ENCODE measurements at places on chromosomes 5 and 9.

GRCh38 chr5:4212981-4213819 is 617.6 kb downstream of the IRX1 start:
- no peak for DNase-seq

DNA sequence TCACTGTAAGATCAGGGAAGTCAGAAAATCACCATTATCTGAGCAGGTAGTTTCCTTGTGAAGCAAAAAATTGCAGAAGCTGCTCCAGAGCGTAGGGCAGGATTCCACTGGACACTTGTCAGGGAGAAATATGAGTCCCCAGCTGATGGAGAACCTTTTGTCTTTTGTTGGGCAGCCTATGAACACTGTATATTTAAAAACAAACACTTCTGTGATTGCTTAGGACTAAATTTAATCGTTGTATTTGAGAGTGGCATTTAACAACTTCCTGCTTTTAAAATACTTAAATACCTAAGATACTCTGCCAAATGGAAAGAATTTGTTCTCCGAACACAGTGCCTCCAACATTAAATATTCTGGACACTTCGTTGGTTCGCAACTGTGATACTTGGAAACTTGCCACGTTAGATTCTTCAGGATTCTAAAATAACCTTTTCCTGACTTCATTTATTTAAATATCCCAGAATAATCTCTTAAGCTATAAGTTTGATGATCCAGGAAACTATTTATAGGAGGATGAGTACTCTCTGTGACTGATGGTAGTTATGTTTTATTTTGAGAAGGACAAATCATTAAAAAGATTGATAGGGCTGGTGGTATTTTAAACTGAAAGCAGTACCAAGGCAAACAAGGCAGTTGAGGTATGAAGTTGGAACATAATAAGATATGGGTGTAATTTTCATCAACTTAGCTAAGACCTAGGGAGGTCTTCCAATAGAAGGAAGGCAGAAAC is 2.7 kb upstream of the HSPA4 start:
- peak; percentile 48 for DNase-seq

DNA sequence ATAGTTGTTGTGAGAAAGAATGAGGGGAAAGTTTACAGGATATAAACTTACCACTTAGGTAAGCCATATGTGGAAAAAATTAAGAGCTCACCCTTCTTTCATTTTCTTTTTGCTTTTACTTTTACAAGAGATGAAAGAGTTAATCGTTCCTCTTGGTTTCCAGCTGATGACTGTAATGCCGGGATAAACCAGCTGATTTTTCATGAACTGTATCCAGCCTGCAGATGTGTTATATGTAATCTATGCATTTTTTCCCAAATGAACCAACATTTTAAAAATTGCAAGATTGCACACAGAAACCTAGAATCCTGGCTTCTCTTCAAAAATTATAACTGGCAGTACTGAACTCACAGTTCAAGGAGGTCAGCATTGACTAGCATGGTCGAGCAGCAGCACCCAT is 185.9 kb downstream of the GRIA1 start:
- DNase-seq = no peak

DNA sequence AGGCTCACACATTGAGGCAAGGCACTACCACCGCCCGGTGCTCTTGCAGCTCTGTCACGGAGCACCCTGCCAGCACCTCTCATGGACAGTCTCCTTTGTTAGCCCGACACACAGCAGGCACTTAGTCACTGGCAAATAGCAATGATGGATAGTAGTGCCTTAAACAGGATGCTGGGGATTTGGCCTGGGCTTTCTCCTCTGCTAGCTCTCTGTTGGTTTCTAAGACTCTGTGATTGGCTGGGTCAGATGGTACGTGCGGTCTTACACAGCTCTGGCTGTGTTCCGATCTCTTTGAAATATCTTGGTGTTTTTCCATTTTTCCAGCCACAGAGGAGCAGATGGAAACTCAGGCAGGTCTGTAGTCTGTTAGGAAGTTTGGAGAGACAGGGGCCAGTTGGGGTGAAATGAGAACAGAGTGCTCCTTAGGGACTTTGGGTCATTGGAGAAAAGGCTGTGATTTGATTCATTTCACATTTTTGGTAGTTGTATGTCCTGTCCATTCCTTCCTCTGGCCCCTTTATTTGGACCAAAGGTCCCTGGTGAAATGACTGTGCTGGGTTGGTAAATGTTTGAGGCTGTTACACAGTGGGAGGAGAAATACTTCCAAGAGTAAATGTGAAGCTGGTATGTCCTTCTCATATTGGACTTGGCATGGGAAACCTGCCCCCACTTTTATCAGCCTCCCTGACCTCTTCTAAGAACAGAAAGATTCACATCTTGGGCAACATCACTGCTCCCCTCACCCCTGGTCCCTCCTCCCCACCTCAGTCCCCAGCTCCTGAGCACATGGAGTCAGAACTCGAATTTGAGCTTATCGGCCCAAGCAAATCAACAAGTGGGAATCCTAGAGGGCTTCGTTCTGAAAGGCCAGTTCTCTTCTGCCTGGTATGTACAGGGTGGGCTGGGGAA is 3.4 kb downstream of the SMIM3 start:
- DNase-seq = peak; percentile 71

- no peak for DNase-seq
Measured at GRCh38 chr9:137109250-137110146, 5.0 kb downstream of the DPP7 start.

GRCh38 chr5:16502866-16503265 is 37.3 kb upstream of the ZNF622 start:
- DNase-seq = no peak

GRCh38 chr5:9681706-9682105 is 51.6 kb upstream of the TAS2R1 start:
- no peak for DNase-seq

DNA sequence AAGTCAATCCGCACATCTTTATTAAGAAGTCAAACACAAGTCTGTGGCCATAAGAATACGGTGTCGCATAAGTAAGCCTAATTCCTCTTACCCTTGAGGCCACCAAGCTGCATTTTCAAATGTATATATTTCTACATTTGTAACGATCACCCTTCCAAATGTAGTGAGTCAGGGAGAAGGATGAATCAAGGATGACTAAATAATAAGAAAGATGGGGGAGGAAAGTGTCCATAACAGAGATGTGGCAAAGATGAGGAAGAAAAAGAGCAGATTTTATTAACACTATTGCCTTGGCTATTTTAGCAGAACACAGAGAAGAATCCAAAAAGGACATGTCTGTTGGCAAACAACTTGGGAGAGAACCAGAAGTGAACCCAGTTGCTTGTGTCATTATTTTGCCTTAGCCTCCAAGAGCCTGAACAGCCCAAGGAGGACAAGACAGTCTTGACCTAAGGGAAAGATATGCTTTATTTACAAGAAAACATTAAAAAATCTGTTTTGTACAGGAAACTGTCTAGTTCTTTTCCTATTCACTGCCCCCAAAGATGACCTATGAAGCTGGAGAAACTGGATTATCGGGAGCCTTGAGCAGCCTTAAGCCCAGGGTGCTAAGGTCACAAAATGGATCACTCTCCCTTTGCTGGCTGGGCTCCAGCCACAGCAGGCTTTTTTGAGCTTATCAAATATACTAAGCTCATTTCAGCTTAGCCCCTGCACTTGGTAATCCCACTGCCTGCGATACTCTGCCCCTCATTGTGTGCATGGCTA is 101.5 kb downstream of the PLCXD3 start:
- DNase-seq = peak; percentile 10

DNA sequence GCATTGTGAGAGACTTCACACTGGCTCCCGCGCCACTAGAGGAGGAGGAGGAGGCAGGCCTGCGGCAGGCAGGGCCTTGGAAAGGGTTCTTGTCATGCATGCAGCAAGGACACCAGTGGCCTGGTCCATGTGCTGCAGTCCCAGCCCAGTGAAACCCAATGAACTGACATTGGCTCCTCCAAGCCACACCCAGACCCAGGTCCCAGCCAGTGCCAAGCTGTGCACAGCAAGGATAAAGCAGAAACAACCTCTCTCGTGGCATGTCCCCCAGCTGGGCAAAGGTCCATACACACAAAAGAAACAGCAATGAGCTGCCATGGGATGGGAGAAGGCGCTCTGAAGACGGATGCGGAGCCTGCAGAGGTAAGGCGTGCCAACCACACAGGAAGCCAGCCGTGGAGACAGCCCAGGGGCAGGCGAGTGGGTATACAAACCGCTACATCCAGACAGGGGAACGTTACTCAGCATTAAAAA is 89.2 kb downstream of the SEMA4D start:
- no peak for DNase-seq

GRCh38 chr5:149437391-149438040 is 58.4 kb upstream of the IL17B start:
- DNase-seq = no peak
